ENCODE measurements at places on chromosomes 5 and 9. TPM values are rescaled to one million over a fixed set of nuclear protein-coding genes. Genes with fewer than 3 reads are reported as not detected.

ENTREP1 gene
- 14.6 TPM for total RNA-seq

GLRA1 gene
- total RNA-seq: not detected

TAS2R1 gene
- total RNA-seq: not detected

ST8SIA4 gene
- 6.5 TPM for total RNA-seq

TAF11L10 gene
- not detected for total RNA-seq

FIBCD1 gene
- total RNA-seq: not detected

DNAI1 gene
- not detected for total RNA-seq

ZNF879 gene
- total RNA-seq: 4.1 TPM

HACD4 gene
- total RNA-seq: 4.1 TPM
